Dermis blood vessel endothelial cell (primary cell): ENCODE measurements at places on chromosomes 3 and 15. TPM values are rescaled to one million over a fixed set of nuclear protein-coding genes. Genes with fewer than 3 reads are reported as not detected.

The SLC12A1 gene
- under 0.01 TPM in 2 replicates for total RNA-seq

The BLM gene
- 4.1 and 8.7 TPM in 2 replicates for total RNA-seq

The SI gene
- not detected in 2 replicates for total RNA-seq

The CHDH gene
- total RNA-seq, result 0.23 and 1.0 TPM in 2 replicates

The TLE3 gene
- total RNA-seq, result 25.4 and 38.3 TPM in 2 replicates

The ASB14 gene
- total RNA-seq, result not detected in 2 replicates

The ZNF385D gene
- total RNA-seq, result 2.0 and 4.4 TPM in 2 replicates

The AMIGO3 gene
- total RNA-seq, result 1.0 TPM in 1 of 2 replicates, not detected in the other

The TMEM40 gene
- not detected in 2 replicates for total RNA-seq

The NR2E3 gene
- total RNA-seq, result 0.05 TPM in 1 of 2 replicates, not detected in the other

The ACKR4 gene
- 0.85 and 0.93 TPM in 2 replicates for total RNA-seq

The DENND6A gene
- total RNA-seq, result 29.3 and 35.6 TPM in 2 replicates

The KBTBD13 gene
- not detected in 2 replicates for total RNA-seq

The SLC9C1 gene
- total RNA-seq, result 0.14 and 0.85 TPM in 2 replicates

The MEGF11 gene
- total RNA-seq, result not detected in 2 replicates

The ATP13A4 gene
- 0.05 TPM in 1 of 2 replicates, not detected in the other for total RNA-seq

The EFCC1 gene
- 5.9 and 12.1 TPM in 2 replicates for total RNA-seq

The HES1 gene
- 45.8 and 91.0 TPM in 2 replicates for total RNA-seq

The ADAMTS17 gene
- 0.17 and 0.33 TPM in 2 replicates for total RNA-seq

The HHLA2 gene
- total RNA-seq, result under 0.01 TPM in 1 of 2 replicates, not detected in the other

The SLC2A2 gene
- not detected in 2 replicates for total RNA-seq

The TEX9 gene
- 0.51 and 0.93 TPM in 2 replicates for total RNA-seq

The STXBP5L gene
- 0.05 TPM in 1 of 2 replicates, not detected in the other for total RNA-seq

The GOLGA6L4 gene
- total RNA-seq, result 1.7 and 2.0 TPM in 2 replicates

The PLA2G4D gene
- 0.17 TPM in 1 of 2 replicates, not detected in the other for total RNA-seq

The PARP6 gene
- 11.4 and 15.7 TPM in 2 replicates for total RNA-seq

The RPL29 gene
- total RNA-seq, result 784 and 1,399 TPM in 2 replicates

The MGLL gene
- 35.7 and 73.0 TPM in 2 replicates for total RNA-seq

The C3orf22 gene
- total RNA-seq, result not detected in 2 replicates

The SUCNR1 gene
- total RNA-seq, result under 0.01 TPM in 1 of 2 replicates, not detected in the other

The RLBP1 gene
- not detected in 2 replicates for total RNA-seq

The SIDT1 gene
- 0.09 TPM in 1 of 2 replicates, not detected in the other for total RNA-seq
